ENCODE measurements at places on chromosomes 3 and 15.

DNA sequence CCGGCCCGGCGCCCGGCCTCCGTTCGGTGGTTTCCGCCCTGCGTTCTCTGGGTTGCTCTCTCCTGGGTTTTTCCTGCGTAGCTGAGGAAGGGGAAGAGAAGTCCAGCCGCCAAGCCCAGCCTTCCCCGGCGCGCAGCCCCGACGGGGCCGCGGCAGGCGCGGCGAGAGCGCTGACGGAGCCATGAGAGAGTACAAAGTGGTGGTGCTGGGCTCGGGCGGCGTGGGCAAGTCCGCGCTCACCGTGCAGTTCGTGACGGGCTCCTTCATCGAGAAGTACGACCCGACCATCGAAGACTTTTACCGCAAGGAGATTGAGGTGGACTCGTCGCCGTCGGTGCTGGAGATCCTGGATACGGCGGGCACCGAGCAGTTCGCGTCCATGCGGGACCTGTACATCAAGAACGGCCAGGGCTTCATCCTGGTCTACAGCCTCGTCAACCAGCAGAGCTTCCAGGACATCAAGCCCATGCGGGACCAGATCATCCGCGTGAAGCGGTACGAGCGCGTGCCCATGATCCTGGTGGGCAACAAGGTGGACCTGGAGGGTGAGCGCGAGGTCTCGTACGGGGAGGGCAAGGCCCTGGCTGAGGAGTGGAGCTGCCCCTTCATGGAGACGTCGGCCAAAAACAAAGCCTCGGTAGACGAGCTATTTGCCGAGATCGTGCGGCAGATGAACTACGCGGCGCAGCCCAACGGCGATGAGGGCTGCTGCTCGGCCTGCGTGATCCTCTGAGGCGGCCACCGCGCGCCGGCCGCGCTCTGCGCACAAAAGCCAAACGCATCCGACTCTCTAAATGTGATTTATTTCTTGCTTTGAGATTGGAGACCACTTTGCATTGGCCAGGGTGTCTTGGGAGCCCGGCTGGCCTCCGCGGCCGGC is 727 bp downstream of the RAP2B start:
- peak; percentile 92 for DNase-seq

DNA sequence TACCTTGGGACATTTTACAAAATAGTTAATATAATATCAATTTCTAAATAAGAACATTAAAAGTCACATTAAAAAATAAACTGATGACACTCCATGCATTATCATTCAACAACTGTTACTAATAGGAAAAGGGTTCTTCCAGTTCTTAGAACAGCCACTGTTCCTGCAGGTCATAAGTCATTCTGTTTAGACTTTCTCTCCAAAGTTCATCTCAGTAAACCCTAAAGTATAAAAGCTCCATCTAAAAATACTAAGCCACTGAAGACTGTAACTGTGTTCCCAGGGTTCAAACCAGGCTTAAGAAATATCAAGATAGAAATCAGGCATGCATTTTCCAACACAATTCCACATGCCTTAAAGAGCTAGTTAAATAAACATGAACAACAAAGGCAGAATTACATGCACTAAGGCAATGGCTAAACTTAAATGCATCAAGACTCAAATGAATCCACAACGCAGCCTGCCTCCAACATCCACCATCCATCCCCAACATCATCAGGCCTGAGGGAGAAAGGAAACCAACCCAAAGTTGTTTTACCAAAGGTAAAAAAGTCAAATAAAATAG is 46.2 kb downstream of the DMXL2 start:
- no peak for DNase-seq

- no peak for DNase-seq
These were observed 687.0 kb downstream of the NAALADL2 start for GRCh38 chr3:175546115-175546514.

GRCh38 chr15:99452728-99453636 is 112.8 kb upstream of the MEF2A start:
- DNase-seq, result no peak

DNA sequence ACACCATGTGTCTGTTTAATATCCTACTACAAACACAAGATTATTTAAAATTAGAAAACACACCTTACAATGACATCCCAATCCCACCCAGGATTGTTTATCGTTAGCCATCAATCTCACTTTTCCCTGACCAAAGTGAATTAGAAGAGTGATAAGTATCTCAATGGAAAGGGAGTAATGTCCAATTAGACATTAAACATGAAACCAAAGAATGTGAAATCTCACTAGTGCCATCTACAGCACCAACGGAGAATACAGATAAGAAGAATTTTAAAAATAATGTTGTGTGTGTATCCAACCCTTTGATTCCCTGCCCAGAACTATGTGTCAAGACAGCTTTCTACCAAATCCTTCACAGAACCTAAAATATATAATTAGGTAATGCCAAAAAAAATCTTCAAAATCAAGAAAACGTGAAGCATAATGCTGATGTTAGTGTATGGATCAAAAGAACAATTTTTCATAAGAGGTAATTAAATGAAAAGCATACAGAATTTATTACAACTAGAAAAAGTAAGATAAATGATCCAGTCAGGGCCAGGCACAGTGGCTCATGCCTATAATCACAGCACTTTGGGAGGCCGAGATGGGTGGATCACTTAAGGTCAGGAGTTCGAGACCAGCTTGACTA is 64.2 kb downstream of the SCAPER start:
- peak; percentile 5 for DNase-seq

DNA sequence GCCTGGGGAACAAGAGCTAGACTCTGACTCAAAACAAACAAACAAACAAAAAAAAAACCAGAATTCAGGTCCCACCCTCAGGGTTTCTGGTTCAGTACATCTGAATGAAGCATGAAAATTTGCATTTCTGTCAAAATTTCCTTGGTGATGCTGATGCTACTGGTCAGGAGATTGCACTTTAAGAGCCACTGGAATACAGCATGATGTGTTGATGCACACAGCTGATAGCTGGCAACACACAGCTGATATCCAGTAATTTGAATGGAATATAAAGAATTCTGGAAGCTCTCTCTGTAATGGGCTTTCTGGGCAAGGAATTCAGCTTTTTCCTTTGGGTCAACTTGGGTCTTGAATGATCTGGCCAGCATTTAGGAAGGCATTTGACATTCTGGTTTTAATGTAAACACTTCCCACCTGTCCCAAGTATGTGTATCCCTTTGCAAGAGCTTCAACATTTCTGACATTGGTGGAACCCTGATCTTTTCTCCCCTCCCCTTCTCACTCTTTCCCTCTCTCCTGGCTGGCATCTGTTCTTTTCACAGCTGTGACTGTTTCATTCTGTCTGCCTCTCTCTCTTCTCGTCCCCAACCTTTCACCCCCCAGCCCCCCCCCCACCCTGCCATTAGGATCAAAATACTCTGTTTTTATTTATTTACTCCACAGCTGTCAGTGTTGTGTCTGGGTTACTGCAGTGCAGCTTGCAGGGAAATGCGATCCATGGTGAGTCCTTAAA is 189.5 kb downstream of the TPRG1 start:
- DNase-seq, result no peak

GRCh38 chr3:18058666-18059065 is 316.2 kb upstream of the TBC1D5 start:
- no peak for DNase-seq

GRCh38 chr3:174812172-174812862 is 46.8 kb upstream of the NAALADL2 start:
- no peak for DNase-seq

GRCh38 chr15:71170163-71170562 is 54.9 kb downstream of the THSD4 start:
- no peak for DNase-seq

DNA sequence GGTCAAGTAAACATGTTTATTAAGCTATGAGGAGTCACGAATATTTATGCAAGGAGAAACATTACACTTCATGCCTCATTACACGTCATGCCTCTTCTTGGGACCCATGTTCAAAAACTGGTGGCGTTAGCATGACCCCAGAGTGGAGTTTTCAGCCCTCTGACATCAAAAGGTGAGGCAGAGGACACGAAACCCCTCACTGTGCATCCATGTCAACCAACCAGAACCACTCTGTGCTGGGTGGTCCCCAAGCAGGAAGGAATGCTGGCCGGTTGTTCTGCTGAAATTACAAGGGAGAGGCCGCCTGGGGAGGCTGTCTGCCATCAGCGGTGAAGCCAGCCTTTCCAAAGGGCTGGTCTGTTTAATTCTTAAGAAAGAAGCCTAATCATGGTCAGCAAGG is 83.4 kb downstream of the GABRB3 start:
- no peak for DNase-seq

DNA sequence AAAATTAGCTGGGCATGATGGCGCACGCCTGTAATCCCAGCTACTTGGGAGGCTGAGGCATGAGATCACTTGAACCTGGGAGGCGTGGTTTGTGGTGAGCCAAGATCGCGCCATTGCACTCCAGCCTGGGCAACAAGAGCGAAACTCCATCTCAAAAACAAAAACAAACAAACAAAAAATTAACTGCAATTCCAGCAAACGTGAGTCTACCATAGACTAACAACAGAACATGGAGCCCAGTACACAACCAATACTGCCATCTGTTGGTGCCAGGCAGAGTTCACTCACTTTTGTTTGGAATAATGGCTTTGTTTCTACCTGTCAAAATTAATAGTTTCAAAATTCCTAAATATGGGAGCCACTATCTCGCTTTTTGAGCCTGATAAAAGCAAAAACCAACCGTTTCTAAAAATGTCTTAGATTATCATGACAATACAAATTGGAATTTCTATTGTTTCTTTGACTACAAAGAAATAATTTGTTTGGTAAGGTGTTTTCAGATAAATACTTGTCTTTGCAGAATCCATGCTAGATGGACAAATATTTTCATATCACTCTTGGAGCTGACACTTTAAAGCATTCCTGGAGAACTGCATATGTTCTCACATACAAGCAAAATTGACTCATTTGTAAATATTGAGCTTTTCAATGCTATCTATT is 45.0 kb downstream of the GPR176 start:
- no peak for DNase-seq

- no peak for DNase-seq
These were observed 172.4 kb downstream of the OXSM start for GRCh38 chr3:25962255-25962654.

DNA sequence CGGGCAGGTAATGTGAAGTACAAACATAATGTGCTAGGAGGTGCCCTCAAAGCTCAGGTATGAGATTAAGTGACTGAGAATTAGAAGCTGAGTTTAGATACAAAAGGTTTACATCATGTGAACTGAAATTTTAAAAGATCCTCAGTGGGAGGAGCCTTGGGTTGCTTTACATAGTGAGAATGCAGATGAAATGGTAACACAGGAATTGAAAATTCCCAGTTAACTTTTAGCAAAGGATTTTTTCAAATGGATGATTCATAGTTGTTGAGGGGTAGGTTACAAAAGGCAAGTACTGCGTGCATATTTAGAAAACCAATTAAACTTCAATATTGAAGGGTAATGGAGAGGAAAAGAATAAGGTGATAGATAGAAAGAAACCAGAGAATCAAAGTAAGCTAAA is 157.3 kb downstream of the PLCH1 start:
- no peak for DNase-seq

- DNase-seq, result peak; percentile 65
These were observed 1.6 kb downstream of the BBX start for GRCh38 chr3:107524326-107524840.

DNA sequence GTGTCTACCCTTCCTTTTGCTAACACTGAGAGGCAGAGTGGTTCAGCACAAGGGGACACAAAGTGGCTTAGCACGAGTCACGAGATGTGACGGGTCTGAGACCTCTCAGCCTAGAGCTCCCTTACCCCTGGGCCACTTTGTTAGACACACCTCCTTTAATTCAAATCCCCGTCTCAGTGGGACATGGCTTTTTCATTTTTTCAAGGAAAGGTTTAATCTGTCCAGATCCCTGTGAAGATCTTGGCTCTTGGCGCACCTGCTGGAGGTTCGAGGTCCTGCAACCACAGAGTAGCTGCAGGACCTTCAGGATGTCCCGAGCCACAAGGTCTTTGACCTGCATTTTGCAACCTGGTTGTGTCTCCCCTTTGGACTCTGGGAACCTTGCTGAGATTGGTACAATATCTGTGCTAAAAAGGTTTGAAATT is 52.0 kb downstream of the LPP start:
- DNase-seq, result no peak

GRCh38 chr15:65663521-65663920 is 41.8 kb downstream of the SLC24A1 start:
- DNase-seq, result no peak

- DNase-seq, result no peak
These were observed 42.9 kb upstream of the MYZAP start for GRCh38 chr15:57548835-57549234.

DNA sequence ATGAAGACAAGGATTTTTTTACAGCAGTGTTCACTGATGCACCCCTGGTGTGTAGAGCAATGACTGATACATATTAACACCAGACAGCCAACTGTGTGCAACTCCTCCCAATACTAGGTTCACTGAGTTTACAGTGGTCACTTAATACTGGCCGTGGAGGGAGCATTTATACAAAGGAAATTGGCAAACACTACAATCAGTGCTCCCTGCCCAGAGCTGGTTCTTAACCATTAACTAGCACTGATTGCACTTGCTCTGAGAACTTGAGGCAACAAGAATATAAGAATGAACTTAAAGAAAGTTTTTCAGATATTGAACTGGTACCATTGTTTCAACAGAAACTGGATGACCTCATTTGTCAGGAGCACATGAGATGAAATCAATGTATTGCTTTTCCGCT is 110.6 kb downstream of the MAGI1 start:
- DNase-seq, result no peak

GRCh38 chr3:34155666-34156065 is 357.2 kb downstream of the PDCD6IP start:
- no peak for DNase-seq
